HuH-7 (cell line): ENCODE measurements at places on chromosomes 6 and 20.

DNA sequence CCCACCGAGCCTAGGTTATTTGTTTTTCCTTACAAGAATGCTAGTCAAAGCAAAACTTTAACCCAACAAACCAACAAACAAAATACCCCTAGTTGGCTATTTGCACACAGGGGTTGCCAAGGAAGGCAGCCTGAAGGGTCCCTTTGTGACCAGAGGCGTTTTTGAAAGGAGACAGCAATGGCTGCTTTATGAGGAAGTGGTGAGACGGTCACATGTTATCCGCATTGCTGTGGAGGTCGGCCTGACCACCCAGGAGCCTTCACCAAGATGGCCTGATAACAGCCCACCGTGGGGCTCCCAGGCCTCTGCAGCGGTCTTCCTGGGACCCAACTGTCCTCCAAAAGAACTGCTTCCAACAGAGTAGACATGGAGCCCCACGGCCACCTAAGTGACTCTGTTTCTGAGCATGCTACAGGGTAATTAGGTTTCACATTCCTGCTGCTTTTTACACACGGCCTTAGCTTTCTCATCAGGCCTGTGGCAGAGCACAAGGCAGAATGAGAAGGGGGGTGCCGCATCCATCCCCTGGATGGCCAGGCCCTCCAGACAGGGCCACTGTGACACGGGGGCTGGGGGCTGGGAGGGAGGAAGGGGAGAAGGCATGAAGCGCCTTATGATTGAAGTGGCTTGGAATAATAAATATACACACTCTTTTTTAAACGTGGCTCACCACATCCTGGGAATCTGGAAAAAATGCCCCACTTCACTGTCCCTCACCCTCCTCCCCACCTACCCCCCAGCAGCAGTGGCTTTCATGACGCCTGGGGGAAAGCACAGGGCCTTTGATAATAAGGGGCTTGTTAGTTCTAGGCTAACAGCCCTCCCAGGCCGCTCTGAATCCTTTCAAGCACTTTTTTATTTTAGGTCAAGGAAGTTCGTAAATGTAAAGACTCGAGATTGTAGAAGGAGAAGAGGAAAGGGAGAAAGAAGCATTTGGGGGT, 86.0 kb downstream of the CLIC5 start:
- no peak for DNase-seq

DNA sequence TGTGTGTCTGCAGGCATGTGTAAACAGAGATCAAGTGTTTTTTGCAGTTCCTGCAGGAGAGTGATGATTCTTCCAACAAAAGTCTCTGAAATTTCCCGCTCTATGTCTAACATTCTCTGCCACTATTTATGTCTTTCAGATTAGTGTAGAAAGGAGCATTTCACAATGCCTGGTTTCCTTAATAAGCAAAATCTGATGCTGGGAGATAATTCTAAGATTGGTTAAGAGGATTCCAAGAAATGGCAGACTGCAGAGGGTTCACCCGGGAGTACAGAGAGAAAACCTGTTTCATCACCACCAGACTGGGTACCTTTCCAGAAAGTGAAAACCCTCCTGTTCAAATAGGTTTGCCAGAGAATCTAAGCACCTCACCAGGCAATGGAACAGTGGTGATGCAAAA, 62.7 kb downstream of the FOXC1 start:
- DNase-seq: no peak

DNA sequence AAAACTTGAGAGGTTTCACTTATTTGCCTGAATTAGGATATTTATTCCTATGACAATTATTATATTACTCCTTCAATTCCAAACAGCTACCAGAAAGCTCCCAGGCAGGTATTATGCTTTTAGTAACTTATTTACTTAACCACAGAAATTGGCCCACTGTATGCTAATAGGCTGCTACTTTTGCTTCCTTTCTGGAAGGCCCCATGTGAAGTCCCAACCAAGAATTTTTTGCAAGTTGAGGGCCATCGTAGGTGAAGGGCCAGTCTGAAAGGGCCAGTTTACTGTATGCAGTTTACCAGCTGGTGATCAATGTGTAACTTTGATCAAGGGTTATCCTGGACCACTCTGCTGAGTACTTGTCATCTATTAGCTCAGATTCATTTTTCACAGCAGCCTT, 45.0 kb downstream of the EDN1 start:
- no peak for DNase-seq

GRCh38 chr6:157152556-157152955, 170.8 kb downstream of the TMEM242 start:
- no peak for DNase-seq
